ENCODE measurements at places on chromosomes 2 and 18.

DNA sequence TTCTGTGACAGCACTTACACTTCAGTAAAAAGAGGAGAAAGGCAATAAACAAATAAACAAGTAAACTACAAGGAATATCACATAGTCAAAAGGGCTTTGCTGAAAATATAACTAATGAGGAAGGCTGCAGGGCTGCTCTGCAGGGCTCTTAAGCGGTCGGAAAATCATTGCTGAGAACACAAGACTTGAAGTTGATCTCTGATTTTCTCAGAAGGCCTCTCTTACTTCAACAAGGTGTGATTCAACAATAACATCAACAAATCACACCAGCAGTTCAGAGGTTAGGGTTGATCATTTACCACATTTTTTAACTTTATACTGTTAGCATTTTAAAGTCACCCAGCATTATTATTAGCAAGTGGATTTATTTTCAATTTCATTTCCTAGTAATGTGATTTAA lies 215.6 kb downstream of the ARHGAP15 start:
- DNase-seq = no peak

- no peak for DNase-seq
Measured at GRCh38 chr18:66872277-66872676, 268.4 kb upstream of the CDH19 start.

DNA sequence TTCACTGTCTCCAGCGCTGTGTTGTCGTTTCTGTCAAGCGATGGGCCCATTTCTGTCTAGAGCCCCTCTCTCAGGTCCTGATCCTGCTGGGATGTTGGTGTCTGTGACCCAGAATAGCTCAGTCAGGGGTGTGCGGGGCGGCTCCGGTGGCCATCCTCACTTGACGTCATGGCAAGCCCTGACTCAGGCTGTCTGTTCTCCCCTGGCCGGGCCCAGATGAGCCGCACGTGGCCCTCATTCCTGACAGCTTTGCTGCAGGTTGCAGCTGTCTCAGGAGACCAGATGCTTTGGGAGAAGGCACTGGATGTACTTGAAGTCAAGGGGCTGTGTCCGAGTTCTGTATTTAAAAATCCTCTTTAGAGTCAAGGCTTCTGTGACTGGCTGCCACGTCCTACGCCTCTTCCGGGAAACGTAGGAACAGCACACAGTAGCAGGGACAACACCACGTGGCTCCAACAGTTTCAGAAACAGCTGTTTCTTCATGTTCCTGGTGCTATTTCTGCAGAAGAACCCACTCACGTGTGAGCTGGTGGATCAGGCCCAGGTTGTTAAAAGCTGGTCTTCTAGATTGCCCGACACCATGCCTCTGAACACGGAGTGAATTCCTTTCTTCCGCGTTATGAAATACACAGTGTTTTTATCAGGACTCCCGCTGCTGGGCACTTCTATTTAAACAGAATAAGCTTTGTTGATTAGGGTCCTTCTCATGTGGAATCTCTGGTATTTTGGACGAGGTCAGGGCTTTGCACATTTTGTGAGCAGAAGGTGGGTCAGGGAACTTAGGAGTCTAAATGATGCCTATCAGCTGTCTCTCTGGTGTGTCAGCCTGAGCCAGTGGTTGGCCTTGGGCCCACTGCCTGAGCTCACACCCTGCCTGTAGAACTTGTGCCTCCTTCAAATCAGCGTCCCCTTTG lies 28.3 kb upstream of the NTSR2 start:
- DNase-seq = no peak

- DNase-seq = no peak
Measured at GRCh38 chr2:86368161-86368824, 30.9 kb upstream of the REEP1 start.

- DNase-seq = no peak
Measured at GRCh38 chr2:7037340-7038333, 120.4 kb downstream of the RNF144A start.

DNA sequence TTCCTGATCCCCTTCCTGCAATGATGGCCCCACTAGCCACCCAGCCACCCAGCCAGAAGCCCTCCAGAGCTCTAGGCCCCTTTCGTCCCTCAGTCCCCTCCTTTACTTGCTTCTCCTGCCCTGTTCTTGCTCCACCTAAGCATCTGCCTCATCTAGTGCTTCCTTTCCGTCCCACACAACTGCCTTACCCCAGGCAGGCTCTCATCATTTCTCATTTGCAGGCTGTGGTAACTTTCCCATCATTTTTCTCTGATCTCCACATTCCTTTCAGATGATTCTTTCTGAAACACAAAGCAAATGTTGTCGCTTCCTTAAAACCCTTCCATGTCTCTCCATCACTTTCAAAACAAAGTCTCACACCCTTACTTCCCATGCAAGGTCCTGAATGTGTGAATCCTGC lies 459.8 kb downstream of the METTL4 start:
- no peak for DNase-seq

DNA sequence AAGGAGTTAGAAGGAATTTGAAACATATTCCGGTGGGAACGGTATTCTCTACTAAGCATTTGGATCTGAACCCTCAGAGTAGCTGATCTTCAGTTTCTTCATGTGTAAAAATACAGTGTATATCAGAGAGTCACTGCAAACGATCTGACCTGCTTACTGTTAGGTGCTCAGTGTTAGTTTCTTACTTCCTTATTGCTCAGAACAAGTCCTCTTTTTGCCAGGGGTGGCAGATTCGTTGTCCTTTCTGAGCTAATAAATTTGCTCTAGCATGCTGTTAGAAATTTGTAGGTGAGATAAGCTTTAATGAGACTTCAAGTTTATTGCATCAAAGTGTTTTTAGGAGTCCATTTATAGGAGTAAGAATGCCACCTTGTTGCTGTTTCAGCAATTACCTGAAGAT lies 15.8 kb downstream of the PLEKHA3 start:
- no peak for DNase-seq

DNA sequence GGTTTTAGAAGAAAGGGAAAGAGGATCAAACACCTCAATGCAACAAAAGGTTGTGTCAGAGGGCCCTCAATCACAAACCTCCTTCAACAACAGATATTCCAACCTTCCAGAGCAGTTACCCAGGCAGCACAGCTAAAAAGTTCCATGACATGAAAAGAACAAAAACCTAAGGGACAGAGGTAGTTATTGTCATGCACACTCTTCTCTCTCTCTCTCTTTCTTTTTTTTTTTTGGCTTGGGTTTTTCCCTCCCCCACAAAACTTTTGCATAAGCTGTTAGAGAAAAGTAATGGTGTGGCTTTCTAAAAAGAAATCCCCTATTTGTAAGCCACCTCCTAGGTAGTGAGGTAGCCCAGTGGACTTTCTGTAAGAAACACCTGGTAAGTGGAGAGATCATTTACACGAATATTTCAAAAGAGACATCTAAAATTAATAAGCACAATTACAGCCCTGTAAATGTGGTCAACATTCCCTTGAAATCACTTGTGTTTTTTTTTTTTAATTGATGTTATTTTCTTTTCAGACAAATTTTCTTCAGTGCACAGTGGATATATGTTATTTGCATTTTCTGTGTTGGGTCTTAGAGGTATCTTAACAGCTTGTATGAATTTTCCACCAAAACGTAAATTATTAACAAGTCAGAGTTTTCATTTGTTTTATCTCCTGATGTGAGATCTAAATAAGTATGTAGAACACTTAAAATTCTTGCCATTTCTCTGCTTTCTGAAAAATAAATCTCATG lies 48.4 kb downstream of the ZEB2 start:
- DNase-seq = no peak

DNA sequence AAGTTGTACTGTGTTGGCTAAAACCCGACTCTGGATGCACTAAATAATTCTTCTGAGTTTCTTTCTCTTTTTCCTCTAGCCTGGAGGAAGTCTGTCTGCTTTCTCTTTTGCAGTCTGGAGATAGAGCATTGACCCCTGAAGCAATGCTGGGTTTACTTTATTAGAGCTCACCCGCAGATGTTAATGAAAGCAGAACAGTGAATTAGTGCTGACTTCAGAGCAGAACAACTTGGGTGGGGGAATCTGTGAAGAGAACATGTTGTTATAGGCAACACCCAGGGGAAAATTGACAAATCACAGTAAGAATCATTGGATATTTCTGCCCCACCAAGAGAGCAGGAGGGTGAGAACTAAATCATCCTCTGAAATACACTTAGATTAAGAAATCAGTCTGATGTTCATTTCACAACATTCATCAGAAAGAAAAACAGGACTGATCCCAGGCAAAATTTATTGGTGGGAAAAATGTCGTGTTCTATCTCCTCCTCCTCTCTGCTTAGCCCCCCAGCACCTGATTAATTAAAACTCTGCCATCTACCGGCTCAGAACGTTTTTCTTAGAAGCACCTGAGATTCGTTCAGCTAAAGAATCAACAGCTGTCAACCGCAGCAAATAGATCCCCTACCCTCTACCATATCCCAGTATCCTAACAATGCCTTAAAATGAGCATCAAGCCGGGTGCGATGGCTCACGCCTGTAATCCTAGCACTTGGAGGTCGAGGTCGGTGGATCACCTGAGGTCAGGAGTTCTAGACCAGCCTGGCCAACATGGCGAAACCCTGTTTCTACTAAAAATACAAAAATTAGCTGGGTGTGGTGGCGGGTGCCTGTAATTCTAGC lies 165.1 kb downstream of the FMNL2 start:
- DNase-seq = no peak

DNA sequence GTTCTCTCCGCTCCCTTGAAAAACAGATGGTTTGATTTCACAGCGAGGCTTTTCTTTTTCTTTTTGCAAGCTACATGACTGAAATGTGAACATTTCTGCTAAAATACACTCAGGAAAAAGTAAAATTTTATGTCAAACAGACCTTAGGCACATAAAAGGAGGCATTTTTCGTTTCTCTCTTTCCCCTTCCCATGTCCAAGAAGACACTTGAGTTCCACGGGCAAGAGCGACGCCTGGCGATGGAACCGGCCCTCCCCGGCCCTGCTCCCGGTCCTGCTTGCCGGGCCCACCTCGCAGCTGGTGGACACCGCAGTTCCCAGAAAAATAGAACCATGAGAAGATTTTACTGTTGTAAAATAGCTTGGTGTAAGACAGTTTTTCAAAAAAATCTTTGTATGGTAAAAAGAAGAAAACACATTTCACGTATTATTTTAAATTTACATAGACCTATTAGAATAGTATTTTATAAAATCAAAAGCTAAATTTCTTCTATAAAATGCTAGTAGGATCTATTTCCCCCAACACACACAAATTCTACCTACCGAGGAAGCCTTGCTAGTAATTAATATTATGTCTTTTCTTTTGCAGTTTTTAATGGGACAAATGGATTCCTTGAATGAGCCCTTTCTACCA lies 2.3 kb upstream of the ALKAL2 start:
- DNase-seq = no peak

- no peak for DNase-seq
Measured at GRCh38 chr2:27902098-27902497, 11.6 kb downstream of the BABAM2 start.

- no peak for DNase-seq
Measured at GRCh38 chr18:21074336-21075323, 37.0 kb downstream of the ROCK1 start.

GRCh38 chr2:37634914-37635503 lies 36.4 kb downstream of the CDC42EP3 start:
- no peak for DNase-seq

GRCh38 chr2:82428251-82428650 lies 2030.8 kb downstream of the SUCLG1 start:
- no peak for DNase-seq

GRCh38 chr2:16247326-16248122 lies 307.2 kb downstream of the MYCN start:
- DNase-seq = no peak

DNA sequence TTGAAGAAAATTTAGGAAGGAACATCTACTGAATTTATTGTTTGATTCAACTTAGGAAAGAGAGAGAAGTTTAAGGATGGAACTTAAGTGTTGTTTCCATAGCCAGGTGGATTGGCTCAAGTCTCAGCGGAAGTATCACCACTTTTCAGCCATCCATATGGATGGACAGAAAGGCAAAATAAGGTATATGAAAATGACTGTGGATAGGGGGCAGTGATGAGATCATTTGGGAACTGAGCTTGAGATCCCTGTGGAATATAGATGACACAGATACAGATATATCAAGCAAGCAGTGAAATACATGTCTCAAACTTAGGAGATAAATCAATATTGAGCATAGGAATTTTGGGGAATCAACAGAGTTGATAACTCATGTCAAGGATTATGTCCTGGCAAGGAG lies 1462.7 kb upstream of the NXPH2 start:
- no peak for DNase-seq

DNA sequence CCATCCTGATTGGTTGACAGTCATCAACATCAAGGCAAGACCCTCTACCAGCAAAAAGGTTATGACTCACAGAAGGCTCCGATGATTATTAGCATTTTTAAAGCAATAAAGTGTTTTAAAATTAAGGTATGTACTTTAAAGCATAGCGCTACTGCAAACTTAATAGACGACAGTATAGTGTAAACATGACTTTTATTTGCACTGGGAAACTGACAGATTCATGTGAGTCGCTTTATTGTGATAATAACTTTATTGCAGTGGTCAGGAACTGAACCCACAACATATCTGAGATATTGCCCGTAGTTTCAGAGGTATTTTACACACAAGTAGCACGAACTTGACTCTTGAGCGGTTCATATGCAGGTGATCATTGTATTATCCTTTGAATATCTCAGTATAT lies 249.1 kb downstream of the LTBP1 start:
- no peak for DNase-seq
